Posterior vena cava (tissue), 2 donors: ENCODE measurements at places on chromosomes 4 and X. TPM values are rescaled to one million over a fixed set of nuclear protein-coding genes. Genes with fewer than 3 reads are reported as not detected.

GRCh38 chr4:41505161-41505661, 32.7 kb upstream of the LIMCH1 start:
- no peak for DNase-seq

GRCh38 chr4:54085284-54085683, 14.7 kb upstream of the GSX2 start:
- DNase-seq: no peak

DNA sequence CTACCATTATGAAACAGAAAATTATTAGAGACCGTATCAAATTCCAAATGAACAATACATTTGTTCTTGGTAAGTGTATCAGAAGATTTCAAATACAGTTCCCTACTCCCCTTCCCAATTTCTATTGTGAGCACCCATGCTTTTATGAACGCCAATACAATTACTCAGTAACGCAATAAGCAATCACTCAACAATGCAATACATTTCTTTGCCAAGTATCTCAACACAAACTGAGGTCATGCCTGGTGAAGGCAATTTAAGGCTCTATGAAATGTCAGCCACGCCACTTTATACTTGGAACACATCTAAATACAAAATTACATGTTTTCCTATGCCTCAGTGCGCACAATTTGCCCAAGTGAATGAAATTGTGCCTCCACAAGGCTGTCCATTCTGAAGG, 712 bp downstream of the PNPLA4 start:
- DNase-seq: no peak

GRCh38 chr4:155179216-155179615, 29.2 kb upstream of the NPY2R start:
- no peak for DNase-seq

- DNase-seq: no peak
These were observed 101.1 kb downstream of the PHOX2B start for GRCh38 chr4:41647383-41647782.

DNA sequence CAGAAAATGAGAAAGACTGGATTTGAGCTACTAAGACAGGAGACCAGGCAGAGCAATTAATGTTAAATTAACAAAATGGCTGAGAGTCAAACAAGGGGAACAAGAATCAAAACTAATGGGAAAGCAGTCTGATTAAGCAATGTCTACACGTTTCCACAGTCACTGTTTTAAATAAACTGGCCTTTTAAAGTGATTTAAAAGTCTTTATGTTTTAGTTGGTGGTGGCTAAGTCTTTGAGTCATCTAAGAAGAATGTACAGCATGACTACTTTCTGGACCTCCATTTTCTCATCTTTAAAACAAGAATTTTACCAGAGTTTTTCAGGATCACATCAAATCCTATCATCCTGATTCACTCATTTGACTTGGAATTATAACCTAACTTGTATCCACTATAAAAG, 233.8 kb downstream of the ENOX2 start:
- DNase-seq: no peak

DNA sequence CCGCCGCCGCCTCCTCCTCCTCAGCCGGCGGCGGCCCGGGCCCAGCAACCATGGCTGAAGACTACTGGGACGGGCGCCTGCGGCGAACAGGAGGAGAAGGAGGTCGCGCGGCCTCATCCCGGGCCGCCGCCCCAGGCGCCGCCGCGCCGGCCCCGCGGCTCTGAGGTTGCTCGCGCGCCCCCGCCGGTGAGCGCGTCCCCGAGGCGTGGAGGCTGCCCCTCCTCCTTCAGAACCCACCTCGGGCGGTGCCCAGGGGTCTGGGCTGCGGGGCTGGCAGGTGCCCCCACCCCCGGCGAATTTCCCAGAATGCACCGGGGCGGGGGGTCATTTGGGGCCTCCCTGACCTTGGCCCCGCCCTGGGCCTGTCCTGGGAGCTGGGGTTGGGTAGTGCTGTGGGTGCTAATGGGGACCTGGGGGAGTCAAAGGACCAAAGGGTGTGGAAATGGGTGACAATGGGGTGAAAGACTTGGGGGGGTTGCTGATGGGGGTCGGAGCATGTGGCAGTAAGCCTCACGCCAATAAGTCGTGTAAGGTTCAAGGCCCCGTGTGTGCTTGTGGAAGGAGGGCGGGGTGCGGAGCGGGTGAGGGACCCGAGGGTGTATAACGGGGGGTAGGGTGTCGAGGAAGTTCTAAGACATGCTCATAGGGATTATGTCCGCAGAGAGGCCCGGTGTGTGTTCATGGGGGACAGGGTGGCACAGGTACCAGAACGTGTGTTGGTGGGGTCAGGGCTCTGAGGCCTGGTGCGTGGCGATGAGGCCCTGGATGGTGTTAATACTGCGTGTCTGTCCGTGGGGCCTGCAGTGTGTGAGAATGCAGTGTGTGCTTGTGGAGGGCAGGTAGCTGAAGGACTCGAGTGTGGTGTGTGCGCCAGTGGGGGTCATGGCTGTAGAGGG, 687 bp downstream of the CDK16 start:
- peak; percentile 84 for DNase-seq

DNA sequence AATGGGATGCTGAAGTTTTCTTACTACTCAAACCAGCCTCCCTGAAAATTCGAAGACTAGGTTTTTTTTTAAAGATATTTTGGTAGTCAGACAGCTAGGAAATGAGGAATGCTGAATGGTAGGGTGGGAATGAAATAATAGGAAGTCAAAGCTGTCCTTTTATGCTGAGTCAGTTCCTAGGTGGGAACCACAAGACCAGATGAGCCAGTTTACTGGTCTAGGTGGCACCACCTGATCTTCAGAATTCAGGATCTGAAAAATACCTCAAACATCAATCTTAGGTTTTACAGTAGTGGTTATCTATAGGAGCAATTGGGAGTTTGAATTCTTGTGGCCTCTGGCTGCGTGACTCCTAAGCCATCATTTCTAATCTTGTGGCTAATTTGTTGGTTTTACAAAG, 183.1 kb upstream of the GALNT7 start:
- no peak for DNase-seq

DNA sequence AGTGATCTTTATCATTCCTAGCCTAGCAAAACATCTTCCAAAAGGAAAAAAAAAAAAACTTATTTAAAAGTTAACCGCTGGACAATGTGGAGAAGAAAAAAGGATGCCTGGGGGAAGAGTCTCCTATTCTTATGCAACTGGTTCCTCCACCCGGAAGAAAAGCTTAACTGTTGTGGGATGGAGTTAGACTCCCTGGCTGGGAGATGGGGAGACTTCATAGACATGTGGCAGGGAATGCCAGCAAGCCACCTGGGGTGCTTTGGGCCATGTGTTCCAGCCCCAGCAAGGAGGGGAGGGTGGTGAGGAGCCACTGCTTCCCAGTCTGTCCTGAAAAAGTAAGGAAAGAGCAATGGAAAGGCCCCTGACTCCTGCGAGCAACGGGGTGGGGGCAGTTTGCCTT, 119.4 kb upstream of the SPIN4 start:
- DNase-seq: no peak

- DNase-seq: no peak
These were observed 26.8 kb downstream of the TRMT2B start for GRCh38 chrX:101025126-101025525.

GRCh38 chr4:153154007-153154975, 50.0 kb upstream of the TRIM2 start:
- DNase-seq: no peak

DNA sequence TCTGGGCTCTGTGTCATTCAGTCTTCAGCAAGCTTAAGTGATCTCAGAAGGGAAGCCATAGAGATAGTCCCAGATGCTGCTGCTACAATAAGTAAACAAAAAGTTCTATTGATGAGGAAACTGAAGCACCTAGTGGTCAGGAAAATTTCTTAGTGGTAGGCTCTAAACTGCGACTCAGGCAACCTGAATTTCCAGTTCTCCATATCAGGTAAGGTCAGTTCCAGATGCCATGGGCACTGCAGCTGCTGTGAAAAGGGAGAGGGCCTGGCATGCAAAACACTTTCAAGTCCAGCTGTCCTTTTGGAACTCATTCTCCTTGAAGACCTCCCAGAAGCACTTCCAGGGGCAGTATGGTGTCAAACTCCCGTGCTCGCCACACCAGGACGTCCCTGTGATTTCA, 46.2 kb downstream of the REELD1 start:
- no peak for DNase-seq

GRCh38 chr4:71630803-71631202, 153.1 kb downstream of the GC start:
- no peak for DNase-seq

- peak; percentile 77 for DNase-seq
These were observed 69.5 kb downstream of the ACOX3 start for GRCh38 chr4:8370835-8371595.

DNA sequence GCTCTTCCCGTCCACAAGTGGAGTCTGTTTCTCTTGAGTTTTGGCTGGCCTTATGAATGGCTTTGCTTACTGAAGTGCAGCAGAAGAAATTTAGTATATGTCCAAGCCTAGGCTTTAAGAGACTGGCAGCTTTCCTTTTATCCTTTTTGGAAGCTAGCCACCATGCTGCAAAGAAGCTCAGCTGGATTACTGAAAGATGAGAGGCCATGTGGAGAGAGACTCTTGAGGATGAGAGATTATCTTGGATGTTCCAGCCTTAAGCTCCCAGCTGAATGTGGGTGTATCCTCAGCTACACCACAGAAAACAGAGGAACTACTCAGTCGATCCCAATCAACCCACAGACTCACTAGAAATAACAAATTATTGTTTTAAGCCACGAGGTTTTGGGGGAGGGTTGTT, 12.5 kb downstream of the CCNG2 start:
- DNase-seq: no peak

- peak; percentile 75 for DNase-seq
These were observed 33.0 kb downstream of the GRIA3 start for GRCh38 chrX:123217077-123217476.

DNA sequence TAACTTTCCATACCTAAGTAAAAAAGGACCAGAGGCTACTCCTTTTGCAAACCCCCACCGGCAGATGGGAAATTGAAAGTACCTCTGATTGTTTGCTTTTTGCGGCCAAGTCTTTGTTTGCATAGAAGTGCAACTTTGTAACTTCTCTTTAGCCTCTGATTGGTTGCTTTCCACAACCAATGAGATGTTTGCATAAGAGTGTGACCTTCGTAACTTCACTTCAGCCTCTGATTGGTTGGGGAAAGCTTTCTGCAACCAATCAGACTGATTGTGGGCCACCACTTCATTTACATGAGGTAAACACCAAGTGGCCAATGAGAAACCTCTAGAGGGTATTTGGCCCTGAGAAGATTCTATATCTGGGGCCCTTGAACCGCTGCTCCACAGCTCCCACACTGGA, 48.8 kb upstream of the PGRMC1 start:
- DNase-seq: no peak

- DNase-seq: no peak
These were observed 264.8 kb downstream of the CAMK2D start for GRCh38 chr4:113496698-113497097.

The SLC6A14 gene
- not detected for total RNA-seq

The NXF2 gene
- total RNA-seq: not detected

The ZNF157 gene
- 0.14 TPM for total RNA-seq

The CAPN6 gene
- 0.14 TPM for total RNA-seq

The NXT2 gene
- total RNA-seq: 6.7 TPM

The GABRG1 gene
- total RNA-seq: 0.05 TPM

The NUDT11 gene
- total RNA-seq: 1.6 TPM

The TKTL2 gene
- 0.14 TPM for total RNA-seq

The ELOVL6 gene
- 6.1 TPM for total RNA-seq

The TLR7 gene
- total RNA-seq: 1.3 TPM

The YY2 gene
- total RNA-seq: 2.0 TPM

The OCIAD2 gene
- total RNA-seq: 4.8 TPM

The SMIM20 gene
- 22.8 TPM for total RNA-seq
